RKO (cell line): ENCODE measurements at places on chromosomes 3 and 15.
A peak's percentile ranks its signal among the peaks of the same experiment; 100 is the strongest.

DNA sequence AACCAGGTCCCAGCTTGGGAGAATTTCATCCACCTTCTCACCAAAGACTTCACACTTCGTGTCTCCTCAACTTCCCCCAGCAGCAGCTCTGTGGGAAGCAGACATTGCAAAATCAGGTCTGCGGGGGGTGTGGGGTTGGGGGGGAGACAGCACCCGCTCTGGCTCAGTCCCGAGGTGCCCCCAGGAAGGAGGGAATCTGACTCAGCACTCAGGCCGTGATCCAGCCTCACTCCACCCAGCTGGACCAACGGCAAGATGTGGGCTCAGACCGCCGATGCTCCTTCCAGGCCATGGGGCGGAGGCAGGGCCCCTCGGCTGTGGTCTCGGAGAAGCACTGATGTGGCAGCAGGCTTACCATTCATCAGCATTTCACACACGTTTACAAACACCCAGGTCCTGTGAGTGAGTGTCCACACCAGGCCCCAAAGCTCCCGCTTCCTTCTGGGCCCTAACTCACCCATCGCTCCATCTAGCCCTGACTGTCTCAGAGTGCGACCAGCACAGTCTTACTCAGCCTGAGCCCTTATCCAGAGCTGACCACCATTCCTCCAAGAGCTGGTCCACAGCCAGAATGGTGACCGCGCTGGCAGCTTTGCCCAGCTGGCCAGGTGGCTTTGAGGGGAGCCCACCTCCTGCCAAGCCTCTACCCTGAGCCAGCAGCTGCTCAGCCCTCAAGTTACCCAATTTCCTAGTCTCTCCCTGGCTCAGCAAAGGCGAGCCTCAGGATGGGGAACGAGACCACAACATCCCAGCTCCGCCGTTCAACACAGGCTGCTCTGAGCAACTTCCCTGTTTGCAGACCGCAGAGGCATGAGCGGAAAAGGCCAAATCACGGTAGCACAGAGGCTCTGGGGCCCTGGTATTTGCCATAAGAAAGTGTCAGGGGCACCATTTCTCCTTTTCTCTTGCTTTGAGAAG lies 3.3 kb downstream of the STAB1 start:
- DNase-seq: no peak

GRCh38 chr3:127038466-127038865 lies 55.6 kb downstream of the PLXNA1 start:
- DNase-seq: no peak

DNA sequence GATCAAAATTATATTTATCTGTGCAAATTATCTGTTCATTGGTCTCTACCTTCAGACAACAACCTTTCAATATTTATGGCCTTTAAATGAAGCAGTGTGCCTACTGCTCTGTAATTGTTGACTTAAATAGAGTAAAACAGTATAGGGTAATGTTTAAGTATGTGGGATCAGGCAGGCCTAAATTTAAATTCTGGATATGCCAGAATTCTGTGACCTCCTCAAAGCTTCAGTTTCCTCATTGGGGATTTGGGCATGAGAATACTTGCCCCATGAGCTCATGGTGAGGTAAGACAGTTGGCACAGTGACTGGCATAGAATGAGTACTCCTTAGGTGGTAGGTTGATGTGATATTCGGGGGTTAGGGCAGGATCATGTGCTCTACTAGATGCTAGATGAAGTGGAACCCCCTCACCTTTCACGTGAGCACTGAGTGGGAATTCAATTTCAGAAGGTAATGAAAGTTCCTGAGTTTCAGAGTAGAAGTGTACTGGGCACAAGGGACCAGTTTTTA lies 14.9 kb downstream of the ARL8B start:
- no peak for DNase-seq

DNA sequence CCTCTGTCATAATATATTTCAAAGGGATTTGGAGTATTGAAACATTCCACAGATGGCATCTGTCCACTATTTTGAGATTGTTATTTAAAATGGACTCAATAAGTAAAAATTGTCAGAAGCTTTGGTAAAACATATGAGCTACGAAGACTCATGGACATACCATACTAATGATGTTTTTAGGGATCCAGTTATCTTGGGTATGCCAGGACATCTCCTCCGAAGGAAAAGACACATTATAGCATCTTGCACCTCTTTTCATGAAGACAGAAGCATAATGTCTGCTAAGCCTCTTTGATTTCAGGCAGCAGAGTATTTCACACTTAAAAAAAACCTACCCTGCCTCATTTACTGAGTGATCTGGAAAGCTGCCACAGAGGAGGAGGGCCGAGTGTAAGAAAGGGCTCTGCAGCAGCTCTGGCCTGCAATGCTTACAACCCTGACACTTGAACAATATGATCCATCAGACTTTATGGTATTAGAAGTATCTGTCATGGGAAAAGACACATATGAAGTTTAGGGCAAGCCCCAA lies 284.8 kb downstream of the TUSC7 start:
- DNase-seq: no peak

DNA sequence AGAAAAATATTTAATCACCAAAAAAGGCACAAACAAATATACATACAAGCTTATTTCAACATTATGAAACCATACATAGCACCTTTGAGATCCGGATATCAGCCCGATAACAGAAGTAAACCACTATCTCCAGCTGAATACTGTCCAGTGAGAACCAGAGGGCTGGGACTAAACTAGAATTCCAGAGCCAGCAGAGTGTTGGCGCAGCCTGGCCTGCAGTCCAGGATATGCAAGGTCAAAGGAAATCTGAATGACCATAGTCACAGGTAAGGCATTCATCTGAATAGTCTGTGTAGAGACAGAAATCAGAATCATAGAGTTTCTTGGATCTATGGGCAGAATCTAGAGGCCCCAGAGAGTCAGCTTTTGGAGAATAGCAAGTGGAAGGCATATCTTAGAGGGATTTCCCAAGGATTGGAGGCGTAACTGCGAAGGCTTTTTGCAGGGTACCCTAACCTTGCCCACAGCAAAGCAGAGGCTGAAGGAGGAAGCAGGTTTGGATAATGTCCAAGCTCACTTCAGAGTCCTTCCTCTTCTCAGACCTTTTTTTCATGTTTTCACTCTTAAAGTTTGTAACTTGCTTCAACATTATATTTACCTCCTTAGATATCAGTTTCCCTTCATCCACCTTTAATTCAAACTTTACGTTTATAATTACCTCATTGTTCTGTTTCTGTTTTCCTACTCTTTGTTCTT lies 32.5 kb upstream of the TP63 start:
- no peak for DNase-seq

DNA sequence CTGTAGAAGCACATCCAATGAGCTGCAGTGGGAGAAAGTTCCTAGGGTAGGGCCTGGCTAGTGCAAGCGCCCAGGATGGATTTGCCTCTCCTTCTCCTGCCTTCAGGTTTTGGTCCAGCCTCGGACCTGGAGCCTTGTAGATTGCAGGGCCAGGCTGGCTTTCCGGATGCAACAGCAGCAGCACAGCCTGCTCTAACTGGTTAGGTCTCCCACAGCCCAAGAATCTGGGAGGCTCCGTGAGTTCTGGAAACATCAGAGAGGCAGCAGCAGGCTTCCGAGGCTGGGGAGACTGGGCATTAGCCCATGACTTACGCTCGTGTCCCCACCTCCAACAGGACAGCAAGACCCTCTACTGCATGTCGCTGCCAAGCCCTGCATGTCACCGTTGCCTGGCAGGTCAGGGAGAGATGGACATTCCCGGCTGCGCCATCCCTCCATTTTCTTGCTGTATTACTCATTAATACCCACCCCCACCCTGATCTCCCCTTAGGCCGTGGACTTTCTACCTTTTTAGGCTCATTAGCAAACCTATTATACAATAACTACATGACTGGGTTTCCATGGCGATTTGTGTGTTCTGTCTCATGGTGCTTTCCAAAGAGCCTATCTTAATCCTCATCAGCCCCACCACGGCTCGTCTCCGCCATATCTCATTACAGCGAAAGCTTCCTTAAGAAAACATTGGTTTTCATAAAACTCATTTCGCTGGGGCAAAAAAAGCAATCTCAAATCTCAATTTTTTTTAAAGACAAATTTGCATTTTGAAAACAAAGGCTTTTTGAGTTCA lies 40.9 kb upstream of the RGMA start:
- no peak for DNase-seq

DNA sequence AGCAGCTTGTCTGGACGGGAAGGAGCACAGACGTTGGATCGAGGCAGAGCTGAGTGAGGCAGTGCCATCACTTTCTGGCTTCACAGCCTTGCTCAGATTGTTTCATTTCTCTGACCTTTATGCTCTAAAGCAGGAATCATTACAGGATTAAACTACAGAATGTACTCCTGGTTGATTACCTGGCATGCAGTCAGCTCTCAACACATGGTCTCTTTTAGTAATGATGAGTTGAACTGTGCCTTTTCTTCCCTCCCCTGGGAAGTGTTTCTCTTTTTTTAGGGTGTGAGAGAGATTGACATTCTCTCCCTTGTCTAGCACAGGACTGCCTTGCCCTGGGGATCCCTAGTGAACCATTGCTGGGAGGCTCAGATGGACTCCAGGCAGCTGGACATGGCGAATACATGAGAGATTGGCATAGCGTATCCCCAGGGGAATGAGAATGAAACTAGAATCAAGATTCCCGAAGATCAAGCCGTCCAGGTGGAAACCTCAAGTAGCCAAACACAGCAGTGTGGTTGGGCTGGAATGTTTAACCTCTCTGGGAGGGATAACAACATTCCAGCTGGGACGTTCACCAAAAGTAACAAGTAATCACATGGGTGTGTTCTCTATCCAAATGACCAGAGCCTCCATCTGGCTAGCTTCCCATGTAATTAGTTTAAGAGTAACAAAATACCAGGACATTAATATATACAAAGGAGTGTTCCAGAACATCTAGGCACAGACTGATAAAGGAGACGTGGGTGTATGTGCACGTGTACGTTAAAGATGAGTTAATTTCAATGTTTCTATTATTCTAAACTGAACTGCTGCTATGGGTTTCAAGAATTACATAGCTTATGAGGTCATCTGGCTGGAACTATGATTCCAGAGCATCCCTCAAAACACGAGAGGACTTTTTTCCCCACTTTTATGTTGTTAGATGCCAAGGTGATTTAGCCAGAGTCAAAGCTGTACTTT lies 118.6 kb upstream of the NR2E3 start:
- DNase-seq: no peak

GRCh38 chr3:32551087-32551486 lies 19.6 kb downstream of the DYNC1LI1 start:
- DNase-seq: no peak

DNA sequence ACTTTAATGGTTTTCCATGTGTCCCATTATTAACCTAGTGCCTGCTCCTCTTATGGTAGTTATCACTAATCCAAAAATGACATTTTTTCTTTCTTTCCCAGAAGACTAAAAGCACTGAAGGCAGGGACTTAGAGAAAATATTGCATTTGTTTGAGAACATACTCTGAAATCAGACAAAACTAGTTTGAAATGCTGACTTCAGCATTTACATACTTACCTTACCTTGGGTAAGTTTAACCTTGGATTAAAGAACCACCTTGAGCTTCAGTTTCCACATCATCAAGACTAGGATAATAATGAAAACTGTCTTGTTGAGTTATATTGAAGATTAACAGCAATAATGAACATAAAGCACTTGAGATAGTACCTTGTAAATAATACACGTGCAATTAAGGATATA lies 413.0 kb downstream of the SOX2 start:
- DNase-seq: no peak

GRCh38 chr3:184742676-184743135 lies 30.8 kb upstream of the MAGEF1 start:
- DNase-seq: no peak

- DNase-seq: peak; percentile 40
Observed at GRCh38 chr3:42749753-42750231, 23.3 kb downstream of the CCDC13 start.

DNA sequence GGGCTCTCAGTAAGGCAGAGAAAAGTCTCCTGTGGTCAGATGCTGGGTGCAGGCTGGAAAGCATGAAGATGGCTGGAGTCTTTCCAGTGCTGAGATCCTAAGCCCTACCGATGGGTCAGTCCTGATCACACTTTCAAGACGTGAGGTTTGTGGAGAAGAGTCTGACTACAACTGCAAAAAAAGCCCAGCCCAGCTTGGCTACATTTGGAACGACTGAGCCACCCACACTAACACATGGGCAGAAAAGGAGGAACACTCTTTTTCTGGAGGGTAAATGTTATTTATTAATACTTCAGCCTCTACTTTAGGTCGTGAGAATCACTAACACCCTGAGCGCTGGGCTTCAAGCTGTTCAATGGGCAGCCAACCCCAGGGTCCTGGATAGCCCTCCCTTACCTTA lies 22.0 kb upstream of the C3orf22 start:
- no peak for DNase-seq

DNA sequence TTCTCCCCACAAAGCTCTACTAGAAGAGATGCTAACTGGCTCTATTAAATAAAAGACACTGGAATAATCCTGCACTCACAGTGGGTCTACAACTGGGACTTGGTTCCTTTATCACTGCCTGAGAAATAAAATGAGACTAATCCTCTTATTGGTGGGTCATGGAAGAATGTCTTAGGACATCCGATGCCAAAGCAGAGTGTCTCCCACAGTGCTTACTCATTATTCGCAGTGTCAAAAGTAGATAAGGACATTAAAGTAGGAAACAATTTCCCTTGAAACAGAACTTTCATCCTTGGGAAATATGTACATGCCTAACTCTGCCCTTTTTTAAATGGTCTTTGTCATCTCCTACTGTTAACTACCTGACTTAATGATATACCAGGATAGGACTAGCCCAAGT lies 71.5 kb downstream of the GSK3B start:
- DNase-seq: no peak

DNA sequence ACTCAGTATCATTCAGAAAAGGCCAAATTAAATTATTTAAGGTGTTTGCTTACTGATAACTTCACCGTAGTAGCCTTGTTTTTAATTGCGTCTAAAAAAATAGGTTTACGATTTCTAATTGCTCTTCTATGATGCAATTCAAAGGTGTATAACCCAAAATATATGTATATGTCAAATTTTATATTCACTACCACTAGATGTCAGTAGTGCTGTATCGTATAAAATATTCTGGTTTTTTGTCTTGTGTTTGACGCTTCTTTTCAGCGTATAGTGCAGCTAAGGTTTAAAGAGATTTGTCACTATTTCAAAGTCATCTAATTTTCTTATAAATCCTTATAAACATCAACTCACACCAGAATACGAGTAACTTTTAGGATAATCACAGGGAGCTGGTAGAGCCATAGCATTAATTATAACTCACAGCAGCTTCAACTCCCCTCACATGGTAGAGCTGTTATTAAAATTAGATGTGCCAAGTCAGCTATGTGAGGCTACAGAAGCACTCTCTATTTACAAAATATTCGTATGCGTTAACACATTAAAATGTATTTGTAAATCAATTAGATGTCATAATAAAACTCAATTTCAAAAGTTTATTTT lies 3.5 kb downstream of the PFN2 start:
- peak; percentile 76 for DNase-seq

- DNase-seq: no peak
Observed at GRCh38 chr3:184539801-184540435, 21.7 kb upstream of the EPHB3 start.

- no peak for DNase-seq
Observed at GRCh38 chr3:152519376-152519775, 250.6 kb downstream of the MBNL1 start.

DNA sequence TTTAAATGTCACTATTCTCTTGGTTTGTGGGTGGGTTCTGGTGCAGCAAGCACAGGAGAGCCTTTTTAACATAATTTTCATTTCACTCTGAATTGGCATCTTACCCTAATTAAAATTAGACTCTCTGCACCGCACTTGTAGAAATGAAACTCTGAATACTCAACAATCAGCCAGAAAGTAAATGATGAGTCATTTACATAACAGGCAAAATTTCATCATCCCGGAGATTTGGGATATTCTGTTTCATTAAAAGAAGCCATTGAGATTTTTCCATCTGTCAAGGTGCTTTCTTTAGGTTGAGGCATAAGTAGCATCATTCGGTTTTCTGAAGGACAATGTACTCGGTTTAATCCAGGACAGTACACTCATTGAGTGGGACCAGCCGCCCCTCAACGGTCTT lies 111.0 kb downstream of the RFTN1 start:
- DNase-seq: no peak
